ENCODE measurements at places on chromosomes 4 and X.
A peak's percentile ranks its signal among the peaks of the same experiment; 100 is the strongest.

DNA sequence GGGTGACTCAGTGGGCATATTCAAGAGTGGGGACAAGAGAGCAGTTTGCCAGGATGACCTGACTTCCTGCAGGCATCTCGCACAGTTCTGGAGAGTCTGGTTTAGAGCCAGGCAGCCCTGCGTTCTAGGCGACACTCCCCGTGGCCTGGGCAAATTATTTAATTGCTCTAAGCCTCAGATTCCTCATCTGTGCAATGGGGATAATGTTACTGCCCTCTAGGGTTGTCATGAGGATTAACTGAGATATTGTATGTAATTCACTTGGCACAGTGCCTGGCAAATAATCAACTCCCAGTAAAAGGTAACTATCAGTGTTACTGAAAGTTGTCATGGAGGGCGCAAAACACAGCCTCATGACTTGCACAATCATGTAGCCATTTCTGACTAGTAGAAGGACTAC, 48.8 kb upstream of the PITX2 start:
- no peak for DNase-seq

- no peak for DNase-seq
Measured at GRCh38 chr4:76611616-76612207, 176.7 kb downstream of the SHROOM3 start.

- DNase-seq: peak; percentile 2
Measured at GRCh38 chrX:11531226-11531625, 134.5 kb downstream of the ARHGAP6 start.

GRCh38 chrX:153245288-153245731, 66.2 kb downstream of the MAGEA1 start:
- DNase-seq: no peak

DNA sequence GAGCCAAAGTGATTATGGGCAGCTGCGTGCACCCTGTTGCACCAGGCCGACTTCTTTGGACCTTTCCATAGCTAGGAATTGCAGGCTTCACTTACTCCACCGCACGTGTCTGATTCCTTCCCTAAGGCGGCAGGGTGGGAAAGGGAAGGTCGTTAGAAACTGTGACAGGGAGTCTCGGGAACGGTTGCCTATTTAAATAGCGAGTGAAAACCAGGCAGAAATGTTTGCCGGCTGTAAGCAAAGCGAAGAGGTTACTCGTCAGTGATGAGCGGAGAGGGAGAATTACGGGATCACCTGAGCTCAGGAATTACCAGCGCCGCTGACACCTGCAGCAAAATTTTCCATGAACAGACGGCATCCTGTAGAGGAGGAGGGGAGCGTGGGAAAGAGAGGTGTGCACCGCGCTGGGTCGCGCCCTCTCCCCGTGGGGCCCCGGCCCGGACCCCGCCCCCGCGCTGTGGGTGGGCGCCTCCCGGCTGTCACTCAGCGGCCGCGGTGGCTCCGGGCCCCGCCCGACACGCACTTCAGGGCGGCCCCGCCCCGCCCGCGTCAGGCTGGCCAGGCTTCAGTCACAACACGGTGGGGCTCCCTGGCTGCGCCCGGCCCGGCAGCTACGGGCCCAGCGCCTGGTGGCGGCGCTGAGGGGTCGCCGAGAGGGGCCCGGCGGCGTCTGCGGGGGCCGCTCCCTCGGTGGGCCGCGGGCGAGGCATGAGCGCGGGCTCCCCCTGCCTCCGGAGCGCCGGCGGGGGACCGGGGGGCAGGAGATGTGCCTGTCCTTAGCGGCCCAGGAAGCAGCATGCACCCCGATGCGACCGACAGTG, at the start of gene SNX25:
Gene SNX25, plus strand, starts transcription at position 568 of the 821 bp plus-strand sequence. Its CDS starts 229 bp downstream, at position 797.
- peak; percentile 91 for DNase-seq

- DNase-seq: no peak
Measured at GRCh38 chr4:85107553-85107952, 141.1 kb upstream of the WDFY3 start.

GRCh38 chr4:173264245-173264644, 69.9 kb downstream of the HMGB2 start:
- no peak for DNase-seq

- DNase-seq: no peak
Measured at GRCh38 chr4:122865425-122865824, 38.8 kb downstream of the FGF2 start.

DNA sequence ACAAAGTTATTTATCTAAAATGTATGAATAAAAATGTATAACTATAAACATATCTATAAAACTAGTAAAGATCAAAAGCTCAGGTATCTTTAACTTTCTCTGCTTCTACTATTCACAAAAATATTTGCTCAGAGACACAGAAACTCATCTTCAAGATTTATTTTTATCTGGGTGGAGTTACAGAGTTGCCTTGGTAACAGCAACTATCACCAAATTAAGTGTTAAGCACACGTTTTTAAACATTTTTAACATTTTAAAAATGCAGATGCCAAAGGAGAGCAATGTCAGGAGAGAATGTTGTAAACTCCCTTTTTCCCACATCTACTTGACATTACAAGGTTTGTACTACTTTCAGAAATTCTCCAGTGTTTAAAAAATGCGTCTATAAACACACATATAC, 71.4 kb downstream of the SNCA start:
- no peak for DNase-seq

DNA sequence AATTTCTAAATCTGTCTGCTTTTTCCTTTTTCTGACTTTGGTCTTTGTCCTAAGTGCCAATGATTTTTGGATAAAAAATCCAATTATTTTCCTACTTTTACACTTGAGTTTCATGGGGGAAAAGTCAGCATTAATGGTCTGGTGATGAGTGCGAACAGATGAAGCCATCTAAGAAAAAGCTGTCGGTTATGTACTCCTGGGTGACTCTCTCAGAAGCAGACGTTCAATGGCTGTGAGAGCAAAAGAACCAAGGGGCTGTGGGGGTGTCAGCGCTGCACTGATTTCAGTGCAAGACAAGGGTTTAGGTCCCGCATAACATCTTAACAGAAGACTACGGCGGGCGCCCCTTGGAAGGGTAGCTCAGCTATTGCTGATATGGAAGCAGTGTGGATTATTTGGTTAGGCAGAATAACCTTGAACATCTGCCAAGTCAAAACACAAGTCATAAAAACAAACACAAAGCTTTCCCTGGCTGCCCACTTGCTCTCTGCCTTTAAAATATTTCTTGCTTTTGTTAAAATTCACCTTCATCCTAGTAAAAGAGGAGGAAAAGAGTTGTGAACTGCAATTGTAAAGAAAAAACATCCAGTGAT, 240.5 kb downstream of the MAML3 start:
- DNase-seq: peak; percentile 70

DNA sequence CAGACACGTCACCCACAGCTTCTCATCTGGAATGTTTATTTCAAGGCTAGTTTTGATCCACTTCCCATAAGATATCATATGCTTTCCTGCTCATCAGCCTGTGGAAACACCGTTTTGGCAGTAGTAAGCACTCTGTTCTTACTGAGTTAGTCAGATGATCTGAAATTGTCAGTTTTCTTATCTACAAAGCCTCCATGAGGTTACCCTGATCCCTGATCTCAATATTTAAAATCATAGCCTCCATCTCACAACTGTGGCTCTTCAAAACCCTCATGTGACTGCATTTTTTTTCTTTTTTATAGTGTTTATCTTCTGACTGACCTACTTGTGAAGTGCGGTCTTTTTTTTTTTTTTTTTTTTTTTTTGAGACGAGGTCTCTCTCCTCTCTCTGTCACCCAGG, 22.7 kb downstream of the BST1 start:
- no peak for DNase-seq

GRCh38 chrX:39814391-39814790, 283.4 kb downstream of the BCOR start:
- DNase-seq: peak; percentile 62

- DNase-seq: no peak
Measured at GRCh38 chrX:78074088-78074487, 30.0 kb upstream of the PGK1 start.

- DNase-seq: peak; percentile 20
Measured at GRCh38 chr4:185792384-185793115, 19.4 kb downstream of the SORBS2 start.

DNA sequence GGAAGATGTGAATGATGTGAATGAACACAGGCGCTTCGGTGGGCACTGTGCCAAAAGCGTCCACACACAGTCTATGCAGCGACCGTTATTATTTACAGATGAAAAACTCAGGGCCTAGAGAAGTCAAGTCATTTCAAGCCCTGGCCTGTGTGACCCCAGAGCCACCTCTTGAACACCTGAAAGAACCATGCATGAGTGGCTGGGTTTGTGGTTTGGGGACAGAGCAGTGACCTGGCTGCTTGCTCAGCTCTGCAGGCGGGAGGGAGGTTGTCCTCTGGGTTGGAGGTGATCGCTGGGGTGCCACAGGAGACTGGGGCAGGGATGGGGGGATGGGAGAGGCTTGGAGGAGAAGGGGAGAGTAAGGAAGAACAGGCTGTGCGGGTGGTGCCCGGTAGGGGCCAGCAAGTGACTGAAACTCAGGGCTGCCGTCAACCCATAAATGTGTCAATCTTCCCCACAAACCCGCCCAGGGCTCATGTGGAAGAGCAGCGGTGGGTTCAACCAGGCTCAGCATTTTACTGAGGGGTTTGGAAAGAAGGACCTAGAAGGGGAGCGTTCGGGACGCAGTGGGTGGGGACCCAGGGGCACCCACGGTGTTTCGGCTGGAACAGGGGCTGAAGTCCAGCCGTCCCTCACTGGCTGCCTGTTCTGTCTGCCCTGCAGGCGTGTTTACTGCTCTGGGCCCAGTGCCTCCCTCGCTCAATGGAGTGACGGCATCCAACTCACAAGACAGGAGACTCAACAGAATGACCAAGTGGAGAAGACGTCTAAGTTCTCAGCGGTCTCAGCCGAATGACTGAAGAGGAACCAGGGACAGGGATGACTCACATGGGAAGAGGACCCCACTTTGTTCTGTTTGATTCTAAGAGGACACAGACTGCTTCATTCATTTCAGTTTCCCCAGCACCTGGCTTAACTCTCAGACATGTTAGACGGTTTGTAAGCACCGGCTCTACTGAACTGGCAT, 167.8 kb downstream of the AFAP1 start:
- no peak for DNase-seq

DNA sequence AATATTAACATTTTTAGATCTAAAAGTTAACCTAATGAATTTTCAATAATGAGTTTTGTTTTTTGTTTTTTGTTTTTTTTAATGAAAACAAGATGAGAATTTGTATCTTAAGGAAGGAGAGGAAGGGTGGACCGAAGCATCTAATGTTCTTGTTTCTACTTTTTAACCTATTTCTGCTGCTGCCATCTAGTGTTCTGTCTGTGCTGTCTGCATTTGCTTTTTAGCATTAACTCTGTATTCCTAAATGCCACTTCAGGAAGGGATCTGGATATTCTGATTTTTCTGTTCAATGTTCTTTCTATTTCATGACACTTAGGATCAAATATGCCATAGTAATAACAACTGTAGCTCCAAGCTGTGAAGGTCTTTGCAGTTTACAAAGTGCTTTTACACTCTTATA, 161.7 kb downstream of the BRWD3 start:
- DNase-seq: no peak

- DNase-seq: no peak
Measured at GRCh38 chrX:74535086-74535407, 79.4 kb downstream of the RLIM start.

GRCh38 chr4:109302361-109303139, at the start of gene COL25A1:
Gene COL25A1, minus strand, starts transcription at chr4:109302658.
- peak; percentile 67 for DNase-seq

DNA sequence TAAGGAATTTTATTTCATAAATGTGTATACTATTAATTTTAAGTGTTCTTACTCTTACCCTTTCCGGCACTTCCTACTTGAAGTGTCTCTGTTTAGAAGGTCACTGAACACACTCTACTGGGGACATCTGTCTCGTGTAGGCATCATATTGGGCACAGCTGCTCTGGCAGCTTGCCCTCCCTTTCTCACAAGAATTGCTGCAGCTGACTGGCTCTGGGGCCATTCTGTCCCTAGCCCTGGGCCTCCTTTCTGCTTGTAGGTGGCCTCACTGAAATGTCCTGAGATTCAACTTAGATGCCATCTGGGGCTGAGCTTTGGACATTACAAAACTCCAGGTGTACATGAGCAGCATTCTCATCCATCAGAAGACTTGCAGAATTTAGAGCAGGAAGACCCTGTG, 49.6 kb downstream of the SMAD1 start:
- DNase-seq: peak; percentile 62

GRCh38 chr4:40246938-40247337, 50.1 kb downstream of the RHOH start:
- no peak for DNase-seq

- DNase-seq: peak; percentile 26
Measured at GRCh38 chrX:111560801-111561200, 49.4 kb downstream of the SERTM2 start.

DNA sequence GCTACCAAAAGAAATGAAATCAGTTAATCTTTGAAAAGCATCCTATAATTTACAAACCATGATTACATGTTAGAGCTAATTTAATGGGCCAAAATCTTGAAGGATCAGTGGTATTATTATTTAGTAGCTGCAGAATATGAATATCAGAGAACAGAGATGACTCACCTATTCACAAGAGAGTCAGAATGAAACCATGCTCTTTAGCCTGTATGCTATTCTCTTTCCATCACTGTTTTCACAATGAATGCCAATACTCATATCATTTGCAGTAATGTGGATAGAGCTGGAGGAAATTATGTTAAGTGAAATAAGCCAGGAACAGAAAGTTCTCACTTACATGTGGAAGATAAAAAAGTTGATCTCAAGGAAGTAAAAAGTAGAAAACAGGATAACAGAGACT, 414.1 kb downstream of the CENPC start:
- no peak for DNase-seq

- no peak for DNase-seq
Measured at GRCh38 chr4:72375073-72375736, 193.8 kb downstream of the ADAMTS3 start.

- DNase-seq: peak; percentile 24
Measured at GRCh38 chr4:186657764-186658163, 65.9 kb downstream of the FAT1 start.

Measured in NCI-H69 (cell line).